ENCODE measurements at places on chromosomes 1 and 21.
A peak's percentile ranks its signal among the peaks of the same experiment; 100 is the strongest.

DNA sequence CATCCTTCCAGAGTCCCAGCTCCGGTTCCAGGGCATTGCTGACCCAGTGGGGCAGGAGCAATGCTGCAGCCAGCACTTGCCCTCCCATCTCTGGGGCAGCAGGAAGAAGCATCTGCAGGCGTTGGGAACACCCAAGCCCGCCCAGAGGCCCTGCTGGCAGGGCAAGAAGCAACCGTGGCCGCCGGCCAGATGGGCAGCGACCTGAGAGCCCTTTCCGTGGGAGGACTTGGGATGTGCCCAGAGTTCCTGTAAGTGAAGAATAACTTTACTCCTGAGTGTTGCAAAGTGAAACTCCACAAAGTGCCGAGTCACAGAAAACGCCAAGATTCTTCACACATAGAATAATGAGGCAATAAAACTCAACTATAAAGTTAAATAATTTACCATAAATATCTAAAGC is 46.0 kb downstream of the GRIK3 start:
- peak; percentile 15 for DNase-seq

DNA sequence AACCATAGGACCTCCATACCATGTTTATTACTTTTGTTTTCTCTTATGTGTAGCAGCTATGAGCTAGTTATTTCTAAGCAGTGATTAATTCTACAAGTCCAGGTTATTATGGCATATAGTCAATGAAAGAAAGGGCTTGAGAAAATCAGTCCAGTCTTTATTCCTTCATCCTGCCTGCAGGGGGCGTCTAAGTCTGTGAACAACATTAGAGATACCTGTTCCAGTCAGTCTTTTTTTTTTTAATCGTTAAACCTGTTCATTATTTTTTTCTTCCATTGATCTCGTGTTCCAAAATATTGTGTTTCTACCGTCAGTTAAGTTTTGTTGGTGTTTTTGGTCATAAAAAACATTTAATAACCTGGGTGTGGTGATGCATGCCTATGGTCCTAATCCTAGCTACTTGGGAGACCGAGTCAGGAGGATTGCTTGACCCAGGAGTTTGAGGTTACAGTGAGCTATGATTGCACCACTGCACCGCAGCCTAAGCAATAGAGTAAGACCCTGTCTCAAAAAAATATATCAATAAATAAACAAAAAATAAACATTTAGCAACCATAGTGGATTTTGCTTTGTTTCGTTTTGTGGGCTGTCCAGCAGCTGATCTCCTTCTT is 29.4 kb upstream of the CD2 start:
- DNase-seq, result no peak

- DNase-seq, result no peak
Measured at GRCh38 chr1:181112071-181112929, 23.8 kb downstream of the IER5 start.

GRCh38 chr21:26761174-26761915 is 83.9 kb downstream of the ADAMTS1 start:
- no peak for DNase-seq

- DNase-seq, result no peak
Measured at GRCh38 chr21:25660233-25660632, 21.2 kb downstream of the JAM2 start.

DNA sequence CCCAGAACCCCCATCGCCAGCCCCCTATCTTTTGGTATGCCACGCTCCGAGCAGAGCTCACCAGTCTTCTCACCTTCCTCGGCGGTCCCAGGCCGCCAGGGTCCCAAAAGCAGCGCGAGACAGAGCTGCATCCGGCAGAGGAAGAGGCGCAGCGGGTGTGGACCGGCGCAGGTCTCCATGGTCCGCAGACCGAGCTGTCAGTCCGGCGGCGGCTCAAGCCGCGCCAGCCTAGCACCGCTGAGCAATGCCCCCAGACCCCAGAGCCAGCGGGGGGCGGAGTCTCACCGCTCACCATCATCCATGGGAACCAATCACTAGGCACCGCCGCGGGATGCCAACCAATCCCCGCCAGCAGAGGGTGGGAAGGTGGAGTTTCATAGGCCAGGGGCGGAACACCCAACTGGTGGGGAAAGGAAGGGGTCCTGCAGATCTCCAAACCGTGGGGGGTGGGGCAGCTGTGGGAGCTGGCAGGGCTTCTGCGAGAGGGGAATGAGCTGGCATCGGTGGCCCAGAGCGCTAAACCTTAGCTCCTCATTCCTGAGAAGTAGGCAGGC is at the start of gene EPHA10:
TSS of gene EPHA10 (minus strand) at position 233 of the 554 bp plus-strand sequence. CDS start at position 179, 54 bp downstream.
- DNase-seq, result peak; percentile 58

DNA sequence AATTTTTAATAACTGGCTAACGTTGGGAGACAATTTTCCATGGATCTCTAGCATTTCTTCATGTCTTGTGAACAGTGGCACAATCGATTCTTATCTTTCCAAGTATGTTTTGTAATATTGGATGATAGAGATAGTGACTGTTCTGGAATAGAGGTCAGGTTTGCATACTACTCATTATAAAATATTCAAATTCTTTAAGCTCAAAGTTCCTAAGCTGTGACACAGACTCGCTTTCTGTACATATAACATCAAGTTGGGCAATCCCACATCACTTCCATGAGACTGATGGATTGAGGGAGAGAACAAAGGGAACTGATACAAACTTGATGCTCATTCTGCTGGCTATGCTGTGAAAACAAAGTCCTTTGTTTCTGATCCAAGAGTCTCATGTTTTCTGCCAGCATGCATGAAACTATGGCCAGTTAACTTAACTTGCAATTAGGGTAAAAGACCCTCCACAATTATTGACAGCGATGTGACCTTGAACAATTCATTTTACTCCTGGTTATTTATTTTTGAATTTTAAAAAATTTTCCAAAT is 392.4 kb downstream of the TTLL7 start:
- DNase-seq, result no peak

DNA sequence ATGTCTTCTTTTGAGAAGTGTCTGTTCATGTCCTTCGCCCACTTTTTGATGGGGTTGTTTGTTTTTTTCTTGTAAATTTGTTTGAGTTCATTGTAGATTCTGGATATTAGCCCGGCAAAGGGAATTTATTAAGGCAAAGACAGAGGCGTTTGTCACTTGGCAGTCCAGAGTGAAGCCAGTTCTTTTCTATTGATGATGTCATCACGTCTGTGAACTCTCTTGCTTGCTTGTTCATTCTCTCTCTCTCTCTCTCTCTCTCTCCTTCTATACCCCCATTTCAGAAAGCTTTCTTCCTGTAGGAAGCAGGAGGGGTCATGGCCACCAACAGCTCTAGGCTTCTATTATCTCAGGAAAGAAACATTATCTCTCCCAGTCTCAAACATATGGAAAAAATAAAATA is 291.3 kb downstream of the OMA1 start:
- no peak for DNase-seq

- DNase-seq, result no peak
Measured at GRCh38 chr1:230120921-230121381, 53.9 kb downstream of the GALNT2 start.

DNA sequence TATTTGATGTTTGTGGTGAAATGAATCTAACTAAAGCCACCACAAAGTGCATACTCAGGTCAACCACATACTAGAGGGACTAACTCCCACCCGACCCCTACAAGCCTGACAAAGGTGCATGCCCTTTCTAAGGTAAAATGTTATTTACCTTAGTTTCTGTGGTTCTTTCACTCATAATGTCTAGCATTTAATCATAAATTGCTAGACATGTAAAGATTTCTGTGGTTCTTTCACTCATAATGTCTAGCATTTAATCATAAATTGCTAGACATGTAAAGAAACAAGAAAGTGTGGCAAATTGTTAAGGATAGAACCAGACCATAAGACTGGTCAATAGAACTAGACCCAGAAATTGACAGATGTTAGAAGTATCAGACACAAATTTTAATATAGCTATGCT is 193.0 kb upstream of the PBX1 start:
- no peak for DNase-seq

Data from amygdala (tissue), 56 donors.